ENCODE measurements at places on chromosomes 6 and 20. TPM values are rescaled to one million over a fixed set of nuclear protein-coding genes. Genes with fewer than 3 reads are reported as not detected.

Gene SNTA1
- total RNA-seq, result 31.1 TPM

Gene SH3BGRL2
- total RNA-seq, result 2.2 TPM

Gene PDE7B
- 53.1 TPM for total RNA-seq

Gene FAXC
- 0.59 TPM for total RNA-seq

Gene PHACTR3
- not detected for total RNA-seq

Gene ASIP
- total RNA-seq, result not detected

Gene PTPRT
- under 0.01 TPM for total RNA-seq

Gene RAMACL
- total RNA-seq, result 2.0 TPM

Gene NOL4L
- total RNA-seq, result 5.5 TPM

Gene RBM24
- 2.9 TPM for total RNA-seq

Gene XKR7
- not detected for total RNA-seq

Gene RALY
- 57.8 TPM for total RNA-seq

Gene BMP7
- total RNA-seq, result not detected

Gene SLC17A3
- not detected for total RNA-seq

Gene TMEM74B
- total RNA-seq, result 0.13 TPM

Gene ZSWIM3
- 5.1 TPM for total RNA-seq

Gene CCDC167
- total RNA-seq, result 10.8 TPM

Gene PXT1
- 0.13 TPM for total RNA-seq

Gene HLA-DQA2
- total RNA-seq, result not detected

Gene SALL4
- 0.07 TPM for total RNA-seq

Gene VAPB
- 25.5 TPM for total RNA-seq

Gene JAG1
- 136 TPM for total RNA-seq

Gene QKI
- total RNA-seq, result 154 TPM

Gene ARMC2
- total RNA-seq, result 2.5 TPM

Gene CCN6
- total RNA-seq, result 0.10 TPM

Gene WFDC2
- total RNA-seq, result not detected

Gene TXLNB
- total RNA-seq, result 0.03 TPM

Gene MAP7
- total RNA-seq, result 1.3 TPM

Gene PDE10A
- total RNA-seq, result 8.5 TPM
